Left ventricle myocardium inferior (tissue), 1 donor: ENCODE measurements at places on chromosomes 5 and 9. TPM values are rescaled to one million over a fixed set of nuclear protein-coding genes. Genes with fewer than 3 reads are reported as not detected.

DNA sequence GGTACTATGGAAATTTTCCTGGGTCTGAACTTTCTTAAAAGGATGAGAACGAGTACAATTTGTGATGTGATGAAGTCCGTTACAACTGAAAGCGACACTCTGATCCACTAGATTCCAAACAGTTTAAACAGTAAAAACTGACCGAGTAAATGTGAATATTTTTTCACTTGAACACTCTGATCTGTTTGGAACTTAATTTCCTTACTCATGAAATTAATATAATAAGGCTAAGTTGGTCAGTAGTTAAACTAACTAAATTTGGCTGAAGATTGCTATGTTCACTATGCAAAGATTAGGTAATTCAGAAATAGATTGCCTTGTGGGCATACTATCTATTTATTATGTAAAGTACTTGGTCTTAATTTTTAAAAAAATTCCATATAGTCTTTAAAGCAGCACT is at the start of gene C9orf57:
Gene C9orf57, minus strand, starts transcription at position 101 of the 400 bp plus-strand sequence. CDS start 1,282 bp downstream, outside the sequence.
- no peak for DNase-seq

WWC1 gene
- 2.2 TPM for total RNA-seq

DNA sequence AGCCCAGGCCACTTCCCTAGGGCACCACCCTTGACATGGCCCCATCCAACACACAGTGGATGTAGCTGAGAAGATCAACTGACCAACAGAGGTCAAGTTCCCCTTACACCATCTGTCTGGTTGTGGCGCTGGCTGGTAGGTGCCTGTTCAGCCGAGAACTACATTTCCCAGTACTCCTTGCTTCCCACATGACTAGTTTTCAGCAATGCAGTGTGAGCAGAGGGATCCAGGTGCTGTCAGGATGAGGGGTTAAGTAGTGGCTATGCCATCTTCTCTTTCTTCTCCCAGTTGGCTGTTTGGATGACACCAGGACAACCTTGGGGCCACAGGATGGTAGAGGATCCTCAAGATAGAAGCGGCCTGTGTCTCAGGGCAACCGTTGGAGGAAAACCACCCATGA is 48.6 kb upstream of the SH3PXD2B start:
- DNase-seq = no peak

DNA sequence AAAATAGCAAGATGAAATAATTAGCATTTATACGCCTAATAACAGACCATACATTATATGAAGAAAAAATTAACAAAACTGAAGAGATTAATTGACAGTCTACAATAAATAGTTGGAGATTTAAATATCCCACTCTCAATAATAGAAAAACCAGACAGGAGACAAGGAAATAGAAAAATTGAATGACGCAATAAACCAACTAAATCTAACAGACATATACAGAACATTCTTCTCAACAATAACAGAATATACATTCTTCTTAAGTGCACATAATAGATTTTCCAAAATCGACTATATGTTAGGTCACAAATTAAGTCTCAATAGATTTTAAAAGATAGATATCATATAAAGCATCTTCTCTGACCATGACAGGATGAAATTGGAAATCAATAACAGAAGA is 25.6 kb upstream of the RNF180 start:
- DNase-seq = no peak

SLIT3 gene
- 22.7 TPM for total RNA-seq

DNA sequence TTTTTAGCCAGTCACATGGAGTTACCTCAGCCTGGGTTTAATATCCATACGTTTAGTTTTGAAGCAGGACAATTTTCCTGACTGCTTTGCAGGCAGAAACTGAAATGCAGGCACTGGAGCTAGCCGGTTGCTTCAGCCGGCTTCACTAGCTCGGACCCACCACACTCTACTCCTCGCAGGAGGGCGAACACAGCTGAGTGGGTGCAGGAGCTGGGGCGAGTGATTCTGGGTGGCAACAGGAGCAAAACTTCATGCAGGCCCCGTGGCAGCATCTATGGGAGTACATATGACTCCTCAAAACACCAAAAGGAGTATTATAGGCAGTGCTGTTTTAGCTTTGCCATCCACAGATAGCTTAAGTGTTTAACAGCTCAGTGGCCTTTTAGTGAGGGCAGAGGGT is 1211.8 kb upstream of the NUDT12 start:
- DNase-seq = no peak

SGTB gene
- 7.1 TPM for total RNA-seq

KCNIP1 gene
- total RNA-seq = 0.16 TPM

- peak; percentile 36 for DNase-seq
Measured at GRCh38 chr5:59021837-59022514, 439.1 kb downstream of the RAB3C start.
